ENCODE measurements at places on chromosomes 12 and 14. TPM values are rescaled to one million over a fixed set of nuclear protein-coding genes. Genes with fewer than 3 reads are reported as not detected.

TMTC1 gene
- total RNA-seq: 58.8 TPM

SSTR1 gene
- 4.0 TPM for total RNA-seq

ASCL1 gene
- not detected for total RNA-seq

PYGL gene
- 40.3 TPM for total RNA-seq

BAZ1A gene
- total RNA-seq: 20.8 TPM

CLEC1B gene
- not detected for total RNA-seq

PPP4R4 gene
- 0.47 TPM for total RNA-seq

LTB4R2 gene
- total RNA-seq: 9.2 TPM

GLI1 gene
- total RNA-seq: 2.8 TPM

CLEC12A gene
- 4.8 TPM for total RNA-seq

RHOJ gene
- total RNA-seq: 20.0 TPM

FOXA1 gene
- not detected for total RNA-seq

SERPINA9 gene
- not detected for total RNA-seq

OR4K1 gene
- not detected for total RNA-seq

SMOC1 gene
- total RNA-seq: 2.8 TPM

EID3 gene
- 5.0 TPM for total RNA-seq

TPH2 gene
- not detected for total RNA-seq

REP15 gene
- 3.2 TPM for total RNA-seq

C1QL4 gene
- total RNA-seq: 1.0 TPM

PSMA6 gene
- 127 TPM for total RNA-seq

KRT3 gene
- not detected for total RNA-seq

ASPG gene
- 2.5 TPM for total RNA-seq

ARMH4 gene
- 4.9 TPM for total RNA-seq

ADAMTS20 gene
- not detected for total RNA-seq

TSHR gene
- total RNA-seq: 0.98 TPM

DCN gene
- total RNA-seq: 317 TPM

RNF212B gene
- not detected for total RNA-seq

COA8 gene
- total RNA-seq: 40.7 TPM

FAM181A gene
- total RNA-seq: not detected

RNASE7 gene
- not detected for total RNA-seq

MTRFR gene
- total RNA-seq: 17.8 TPM

LMNTD1 gene
- total RNA-seq: not detected

NEUROD4 gene
- not detected for total RNA-seq

IL26 gene
- total RNA-seq: not detected

PTCSC3 gene
- not detected for total RNA-seq

AMN1 gene
- 12.5 TPM for total RNA-seq

ASB2 gene
- total RNA-seq: 3.7 TPM

MLXIP gene
- total RNA-seq: 67.6 TPM

PARP11 gene
- total RNA-seq: 13.1 TPM

ADGRD1 gene
- 6.7 TPM for total RNA-seq

SLC6A15 gene
- total RNA-seq: 0.28 TPM

FBLN5 gene
- 99.0 TPM for total RNA-seq

PPP1R3E gene
- total RNA-seq: 17.3 TPM

OVCH1 gene
- total RNA-seq: 0.35 TPM

ACOT4 gene
- 3.1 TPM for total RNA-seq

CAPZA3 gene
- total RNA-seq: not detected

PLEKHD1 gene
- 0.25 TPM for total RNA-seq

ZC2HC1C gene
- total RNA-seq: 6.7 TPM

GPR137C gene
- total RNA-seq: 0.54 TPM

NEK9 gene
- 81.5 TPM for total RNA-seq

RPS29 gene
- total RNA-seq: 1,054 TPM

SMCO3 gene
- 0.76 TPM for total RNA-seq

SMCO2 gene
- 0.38 TPM for total RNA-seq

CNTN1 gene
- 9.9 TPM for total RNA-seq

All from kidney (tissue), 22 donors.